ENCODE measurements at places on chromosomes 7 and 10.
A peak's percentile ranks its signal among the peaks of the same experiment; 100 is the strongest.

- no peak for DNase-seq
These were observed 35.7 kb downstream of the CYP17A1 start for GRCh38 chr10:102801496-102801895.

DNA sequence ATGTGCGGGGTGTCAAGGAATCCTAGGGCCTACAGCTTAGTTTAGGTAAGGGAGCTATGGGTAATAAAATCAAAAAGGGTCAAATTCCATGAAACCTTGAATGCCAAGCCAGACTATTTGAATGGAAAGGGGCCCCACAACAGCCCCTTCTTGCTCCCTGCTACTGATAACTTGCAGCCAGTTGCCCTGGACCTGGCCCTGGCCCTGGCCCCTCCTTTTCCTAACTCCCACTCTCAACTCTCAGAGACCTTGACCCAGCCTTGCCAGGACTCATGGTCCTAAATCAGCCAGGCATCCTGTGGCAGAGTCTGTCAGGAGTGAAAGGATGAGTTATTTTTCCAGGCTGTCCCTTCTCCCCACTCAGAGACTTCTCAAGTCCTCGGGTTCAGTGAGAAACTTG lies 5.9 kb downstream of the KCNIP2 start:
- DNase-seq, result no peak

DNA sequence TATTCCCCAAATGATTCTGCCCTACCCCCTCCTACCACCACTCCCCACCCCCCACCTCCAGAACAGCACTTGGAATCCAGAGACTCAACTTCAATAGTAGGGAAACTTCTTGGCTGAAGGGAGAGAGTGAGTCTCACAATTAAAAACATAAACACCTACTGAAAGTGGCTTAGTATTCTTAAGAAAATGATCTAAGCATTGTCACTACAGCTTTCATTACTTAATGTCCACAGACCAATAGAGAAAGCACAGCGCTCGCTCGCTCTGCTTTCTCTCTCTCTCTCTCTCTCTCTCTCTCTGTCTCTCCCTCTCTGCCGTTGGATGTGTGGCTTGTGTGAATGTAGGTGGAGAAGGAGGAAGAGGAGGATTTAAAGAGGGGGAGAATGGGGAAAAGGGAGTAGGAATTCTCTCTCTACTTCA lies 1.5 kb upstream of the SEMA3A start:
- DNase-seq, result no peak

DNA sequence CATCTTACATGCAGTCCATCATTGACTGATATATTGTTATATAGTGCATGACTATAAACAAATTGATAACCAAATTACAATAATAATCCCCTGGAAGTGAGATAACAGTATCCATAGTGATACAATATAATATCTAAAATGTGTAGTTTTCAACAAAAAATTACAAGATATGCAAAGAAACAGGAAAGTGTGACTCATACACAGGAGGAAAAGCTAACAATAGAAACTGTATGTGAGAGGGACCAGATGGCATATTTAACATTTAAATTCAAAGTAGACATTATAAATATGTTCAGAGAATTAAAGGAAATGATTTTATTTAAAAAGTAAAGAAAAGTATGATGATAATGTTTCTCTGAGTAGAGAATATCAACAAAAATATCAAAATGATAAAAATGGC lies 8.0 kb downstream of the OR9A2 start:
- DNase-seq, result no peak

GRCh38 chr10:114714281-114714741 lies 56.2 kb upstream of the ABLIM1 start:
- peak; percentile 81 for DNase-seq

DNA sequence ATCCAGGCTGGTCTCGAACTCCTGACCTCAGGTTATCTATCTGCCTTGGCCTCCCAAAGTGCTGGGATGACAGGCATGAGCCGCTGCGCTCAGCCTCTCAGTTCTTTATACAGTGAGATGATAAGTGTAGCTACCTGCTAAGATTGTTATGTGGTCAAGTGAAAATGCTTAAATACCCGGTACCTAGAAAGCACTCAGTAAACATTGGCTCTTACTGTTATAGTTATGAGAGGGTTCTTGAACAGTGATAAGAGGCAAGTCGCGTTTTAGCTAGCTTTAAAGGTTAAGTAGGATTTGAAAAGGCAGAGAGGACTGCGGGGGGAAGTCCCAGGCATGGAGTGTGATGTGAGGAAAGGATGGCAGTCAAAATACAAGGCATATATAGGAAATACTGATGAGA lies 4.5 kb downstream of the ZKSCAN1 start:
- DNase-seq, result no peak

DNA sequence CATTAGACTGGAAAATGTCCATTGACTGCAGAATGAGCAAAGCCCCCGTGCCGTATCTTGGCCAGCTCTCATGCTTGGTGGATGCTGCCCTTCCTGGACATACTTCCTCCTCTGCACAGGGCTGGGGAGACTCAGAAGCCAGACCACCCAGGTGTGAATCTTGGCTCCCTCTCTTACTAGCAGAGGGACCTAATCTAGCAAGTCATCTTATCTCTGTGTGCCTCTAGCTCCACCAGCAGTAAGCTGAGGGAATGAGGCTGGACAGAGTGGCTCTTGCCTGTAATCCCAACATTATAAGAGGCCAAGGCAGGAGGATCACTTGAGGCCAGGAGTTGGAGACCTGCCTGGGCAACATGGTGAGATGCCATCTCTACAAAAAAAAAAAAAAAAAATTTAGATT lies 173.8 kb upstream of the GHITM start:
- DNase-seq, result no peak

GRCh38 chr10:63373176-63373575 lies 92.6 kb downstream of the JMJD1C start:
- no peak for DNase-seq

DNA sequence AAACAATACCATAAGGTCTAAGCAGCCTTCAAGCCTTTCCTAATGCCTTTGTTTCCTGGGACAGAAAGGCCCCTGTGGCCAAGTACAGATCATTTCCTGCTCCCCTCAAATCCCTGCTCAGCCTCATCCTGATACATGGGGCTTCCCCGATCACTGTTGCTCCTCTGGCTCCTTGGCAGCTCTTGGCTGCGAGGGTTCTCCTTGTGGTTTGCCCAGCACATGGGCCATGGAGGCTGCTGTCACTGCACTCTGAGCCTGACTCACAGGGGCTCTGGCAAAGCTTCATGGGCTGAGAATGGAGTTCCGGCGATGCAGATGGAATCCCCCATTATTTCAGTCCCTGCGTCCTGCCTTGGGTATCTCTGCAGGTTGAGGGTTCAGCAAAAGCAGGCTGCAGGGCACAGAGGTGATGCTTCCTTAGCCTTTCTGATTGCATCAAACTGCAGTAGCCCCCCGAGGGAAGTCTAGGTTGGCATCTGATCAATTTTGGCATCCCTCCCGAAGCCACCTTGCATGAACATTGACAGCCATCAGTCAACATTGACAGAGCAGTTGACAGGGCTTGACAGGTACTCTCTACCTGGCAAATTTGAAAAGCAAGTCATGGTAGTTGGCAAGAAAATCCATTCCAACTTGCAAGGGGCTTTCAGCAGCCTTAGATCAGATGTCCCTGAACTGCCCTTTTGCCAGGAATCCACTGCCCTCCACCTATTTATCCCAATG lies 168.6 kb downstream of the GFRA1 start:
- DNase-seq, result no peak

DNA sequence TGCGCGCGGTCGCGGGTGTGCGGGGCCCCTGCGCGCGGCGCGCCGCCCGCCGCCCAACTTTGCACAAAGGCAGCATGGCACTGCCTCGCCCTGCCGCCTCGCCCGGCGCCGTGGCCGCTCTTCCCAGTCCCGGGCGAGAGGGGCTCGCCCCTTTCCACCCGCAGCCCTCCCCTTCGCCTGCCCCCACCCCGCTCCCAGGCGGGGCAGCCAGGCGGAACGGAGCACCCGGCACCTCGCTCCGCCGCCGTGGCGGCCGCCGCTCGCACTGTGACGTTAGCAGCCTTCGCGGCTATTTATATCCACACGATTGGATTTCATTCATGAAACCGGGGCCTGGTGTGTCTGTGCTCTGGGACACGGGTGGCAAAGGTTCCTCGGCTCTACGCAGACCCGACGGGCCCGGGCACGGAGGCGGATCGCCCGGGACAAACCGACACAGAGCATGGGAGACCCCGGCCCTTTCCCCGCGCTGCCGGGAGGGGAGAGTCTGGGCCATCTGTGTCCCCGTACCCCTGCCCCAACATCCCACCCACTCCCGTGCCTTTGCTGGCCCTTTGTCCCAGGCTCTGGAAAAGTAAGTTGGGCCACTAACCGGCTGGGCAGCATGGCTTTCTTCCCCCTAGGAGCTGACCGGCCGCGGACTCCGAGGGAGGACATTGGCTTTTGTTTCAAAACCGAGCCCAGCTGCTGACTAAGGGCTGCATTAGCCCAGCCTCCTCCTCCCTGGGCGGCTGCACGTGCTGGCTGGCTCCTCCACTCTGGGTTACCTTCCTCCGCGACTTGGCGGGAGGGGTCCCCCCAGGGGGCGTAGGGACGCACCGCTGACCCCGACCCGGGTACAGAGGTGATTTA lies at the start of gene RHOBTB1:
Gene RHOBTB1, minus strand, starts transcription at position 128 of the 852 bp plus-strand sequence. CDS start 32,643 bp downstream, outside the sequence.
- no peak for DNase-seq

GRCh38 chr10:78436706-78437406 lies 403.2 kb downstream of the RPS24 start:
- DNase-seq, result no peak

DNA sequence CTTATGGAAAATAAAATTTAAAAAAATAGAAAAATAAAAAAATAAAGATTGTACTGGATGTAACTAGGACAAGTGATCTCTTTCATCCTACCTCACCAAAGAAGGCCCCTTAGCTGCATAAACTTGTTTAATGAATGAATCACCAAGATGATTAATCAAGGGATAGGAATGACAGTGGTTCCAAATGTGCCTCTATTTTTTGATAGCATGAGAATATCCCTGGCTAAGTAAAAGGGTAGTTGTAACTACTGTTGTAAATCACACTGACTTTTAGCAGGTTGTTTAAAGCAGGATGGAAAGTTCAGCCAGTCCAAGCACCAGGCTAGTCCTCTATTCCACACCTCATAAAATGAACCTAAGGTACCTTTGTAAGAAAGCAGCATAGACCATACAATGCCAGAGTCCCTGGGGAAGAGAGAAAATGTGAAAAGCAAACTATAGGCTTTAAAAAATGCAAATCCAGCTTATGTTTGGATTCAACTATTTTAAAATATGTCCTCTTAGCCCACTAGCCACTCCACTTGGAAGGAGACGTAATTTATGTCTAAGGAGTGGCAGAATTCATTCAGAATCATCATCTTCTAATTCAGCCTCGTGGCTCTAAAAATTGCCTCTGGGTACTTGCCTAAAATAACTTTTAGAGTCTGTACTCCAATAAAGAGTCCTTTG lies 126.8 kb downstream of the SKIDA1 start:
- DNase-seq, result no peak

DNA sequence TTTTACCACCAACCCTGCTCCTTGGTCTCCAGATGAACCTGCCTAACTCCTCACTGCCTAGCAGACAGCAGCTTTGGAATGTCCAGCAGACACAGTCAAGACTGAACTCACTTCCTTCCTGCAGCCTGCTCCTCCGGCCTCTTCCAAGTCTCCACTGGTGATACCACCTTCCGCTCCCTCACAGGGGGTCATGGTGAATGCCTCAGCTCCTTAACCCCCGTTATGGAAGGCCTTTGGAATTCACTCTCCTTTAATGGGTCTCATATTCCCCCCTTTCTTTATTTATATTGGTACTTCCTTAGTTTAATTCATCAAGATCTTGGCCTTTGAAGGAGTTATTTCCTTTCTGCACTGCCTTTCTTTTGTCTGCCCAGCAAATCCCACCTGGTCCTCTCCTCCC lies 44.9 kb upstream of the ZNF32 start:
- no peak for DNase-seq

GRCh38 chr7:70500261-70500660 lies 631.7 kb upstream of the GALNT17 start:
- no peak for DNase-seq

DNA sequence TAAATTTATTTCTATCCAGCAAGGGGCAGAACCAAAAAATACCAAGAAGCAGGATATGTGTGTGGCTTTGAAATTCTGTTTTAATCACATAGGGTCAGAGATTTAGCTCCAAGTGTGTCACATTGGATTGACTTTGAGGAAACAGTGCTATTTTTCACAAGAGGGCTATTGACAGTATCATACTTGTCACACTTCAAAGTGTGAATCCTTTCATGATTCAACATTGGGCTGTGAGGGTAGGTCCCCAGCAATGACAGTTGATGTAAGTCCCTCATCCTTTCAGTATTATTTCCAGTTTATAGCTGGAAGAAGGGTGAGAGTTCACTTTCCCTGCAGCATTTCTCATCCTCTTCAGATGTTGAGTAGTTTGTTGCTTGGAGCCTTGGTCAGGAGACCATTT lies 7.4 kb downstream of the CCNY start:
- DNase-seq, result no peak

GRCh38 chr7:13279854-13280435 lies 592.5 kb downstream of the ARL4A start:
- no peak for DNase-seq

GRCh38 chr7:37181550-37181932 lies 267.1 kb downstream of the ELMO1 start:
- DNase-seq, result no peak

DNA sequence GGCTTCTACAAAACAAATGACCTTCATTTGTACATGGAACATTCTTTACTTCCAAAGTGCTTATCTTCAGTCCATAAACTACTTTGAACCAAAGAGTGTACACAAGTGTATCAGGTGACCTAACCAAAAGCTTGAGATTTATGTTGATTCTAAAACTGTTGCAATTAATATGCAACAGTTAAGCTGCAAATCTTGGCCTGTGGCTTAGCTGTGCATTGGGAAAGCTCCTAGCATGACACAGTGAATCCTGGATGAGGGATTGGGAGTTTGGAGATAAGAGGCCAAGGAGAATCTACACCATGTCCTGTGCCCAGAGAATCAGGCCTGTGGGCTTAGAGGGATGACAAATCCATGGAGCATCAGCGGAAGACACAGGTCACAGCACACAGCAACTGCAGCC lies 105.2 kb upstream of the GSDME start:
- DNase-seq, result no peak

GRCh38 chr7:42236976-42237810 lies at the start of gene GLI3:
Gene GLI3 (minus strand): TSS chr7:42237209. CDS start chr7:42223253, 13,956 bp downstream.
- peak; percentile 86 for DNase-seq

- DNase-seq, result no peak
These were observed 72.8 kb downstream of the TSPAN12 start for GRCh38 chr7:120785095-120785494.

DNA sequence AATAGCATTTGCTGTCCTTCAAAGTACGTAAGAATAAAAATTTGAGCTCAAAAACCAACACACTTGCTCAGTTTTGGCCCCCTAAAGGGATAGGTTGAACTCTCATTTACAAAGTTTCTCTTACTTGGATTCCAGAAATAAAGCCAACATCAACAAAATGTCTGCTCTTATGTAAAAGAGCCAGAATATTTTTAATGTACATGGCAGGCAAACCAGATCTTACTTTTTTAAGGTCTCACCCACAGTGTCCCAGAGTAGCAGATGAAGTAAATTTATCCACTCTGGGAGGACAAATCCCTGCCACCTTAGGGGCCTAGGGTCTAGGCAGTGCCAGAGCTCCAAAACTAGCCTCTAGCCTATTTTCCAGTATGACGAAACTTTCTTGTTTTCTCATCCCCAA lies 159.6 kb downstream of the SKAP2 start:
- no peak for DNase-seq

- DNase-seq, result no peak
These were observed 24.8 kb upstream of the SLIT1 start for GRCh38 chr10:97210543-97210960.
